ENCODE measurements at places on chromosomes 1 and 21. TPM values are rescaled to one million over a fixed set of nuclear protein-coding genes. Genes with fewer than 3 reads are reported as not detected.

- no peak for DNase-seq
Measured at GRCh38 chr1:68148631-68149030, 83.7 kb downstream of the WLS start.

GRCh38 chr1:12426030-12426429 is 192.0 kb downstream of the DHRS3 start:
- no peak for DNase-seq

DNA sequence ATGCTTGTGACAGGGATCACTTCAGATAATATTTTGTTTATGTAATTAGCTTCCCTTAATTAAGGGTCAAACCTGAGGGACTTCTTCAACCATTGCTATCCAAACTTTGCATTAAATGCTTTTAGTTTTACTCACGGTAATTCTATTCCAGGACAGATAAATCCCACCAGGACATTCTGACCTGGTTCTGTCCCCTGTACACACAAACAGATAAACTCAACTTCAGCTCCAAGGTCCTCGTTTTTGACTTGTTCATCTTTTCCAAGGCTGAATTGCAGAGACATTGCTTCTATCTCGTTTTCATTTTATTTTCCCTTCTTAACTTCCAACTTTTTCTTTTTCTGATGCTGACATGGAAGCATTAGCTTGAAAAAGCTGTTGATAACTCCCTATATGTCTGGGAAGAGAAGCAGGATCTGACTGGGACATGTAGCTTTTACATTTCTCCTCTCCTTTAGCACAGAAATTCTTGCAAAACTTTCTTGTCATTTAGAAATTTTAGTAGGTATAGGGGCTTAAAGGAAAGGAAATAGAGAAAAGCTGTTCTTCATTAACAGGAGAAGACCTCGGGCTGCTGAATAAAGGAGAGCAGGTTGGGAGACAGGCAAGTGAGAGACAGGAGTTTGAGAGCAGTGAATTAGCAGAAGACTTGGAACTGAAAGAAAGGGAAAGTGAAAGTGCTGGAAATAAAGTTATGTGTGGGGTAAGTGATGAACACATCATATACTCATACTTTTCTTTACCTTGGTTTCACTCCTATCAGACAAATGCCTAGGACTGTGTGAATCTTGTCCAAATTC is 231.7 kb upstream of the B3GALT2 start:
- no peak for DNase-seq

GRCh38 chr1:202038688-202039346 is 28.4 kb downstream of the ELF3 start:
- no peak for DNase-seq

- DNase-seq, result no peak
Measured at GRCh38 chr1:206111271-206111927, 5.8 kb downstream of the AVPR1B start.

DNA sequence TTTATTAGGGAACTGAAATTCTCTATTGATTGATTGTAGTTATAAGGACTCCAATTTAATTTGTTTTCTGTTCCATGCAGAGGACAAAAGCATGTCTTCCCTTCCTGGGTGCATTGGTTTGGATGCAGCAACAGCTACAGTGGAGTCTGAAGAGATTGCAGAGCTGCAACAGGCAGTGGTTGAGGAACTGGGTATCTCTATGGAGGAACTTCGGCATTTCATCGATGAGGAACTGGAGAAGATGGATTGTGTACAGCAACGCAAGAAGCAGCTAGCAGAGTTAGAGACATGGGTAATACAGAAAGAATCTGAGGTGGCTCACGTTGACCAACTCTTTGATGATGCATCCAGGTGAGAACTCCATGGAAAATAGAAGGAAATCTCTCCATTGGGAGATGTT is 1.5 kb downstream of the SETDB1 start:
- no peak for DNase-seq

DNA sequence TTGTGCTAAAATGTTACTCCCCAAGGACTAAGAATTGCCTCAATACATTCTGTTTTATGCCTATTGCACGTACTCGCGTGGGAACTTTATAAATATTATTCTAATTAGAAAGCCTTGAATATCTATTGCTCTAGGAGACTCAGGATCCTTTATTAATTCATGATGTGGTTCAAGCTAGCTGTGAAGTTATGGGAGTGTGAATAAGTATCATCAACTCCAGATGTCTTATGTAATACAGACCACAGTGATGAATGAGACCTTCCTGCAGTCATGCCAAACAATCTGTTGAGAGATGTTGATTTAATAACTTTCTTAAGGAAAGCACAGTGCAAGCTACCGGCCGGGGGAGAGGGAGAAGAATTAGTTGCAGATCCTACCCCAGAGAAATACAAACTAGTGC is 519.2 kb upstream of the ZP4 start:
- DNase-seq, result no peak

DNA sequence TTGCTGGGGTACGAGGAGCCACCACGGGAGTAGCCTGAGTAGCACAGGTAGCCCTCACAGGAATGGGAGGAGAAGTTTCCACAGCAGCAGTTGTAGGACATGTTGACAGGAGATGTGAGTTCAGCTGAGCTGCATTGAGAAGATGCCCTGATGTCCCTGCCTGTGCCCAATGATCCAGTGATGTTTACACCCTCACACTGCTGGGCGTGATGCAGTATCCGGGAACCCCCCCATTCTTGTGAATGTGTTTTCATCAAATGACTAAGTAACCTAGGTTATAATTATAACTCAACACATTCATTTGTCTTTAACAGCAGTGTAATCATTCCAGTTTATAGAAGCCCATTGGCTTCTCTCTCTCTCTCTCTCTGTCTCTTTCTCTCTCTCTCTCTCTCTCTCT is at the start of gene KRTAP23-1:
Gene KRTAP23-1, minus strand, starts transcription at position 101 of the 400 bp plus-strand sequence. Its CDS starts 0 bp downstream, at position 101.
- DNase-seq, result no peak

DNA sequence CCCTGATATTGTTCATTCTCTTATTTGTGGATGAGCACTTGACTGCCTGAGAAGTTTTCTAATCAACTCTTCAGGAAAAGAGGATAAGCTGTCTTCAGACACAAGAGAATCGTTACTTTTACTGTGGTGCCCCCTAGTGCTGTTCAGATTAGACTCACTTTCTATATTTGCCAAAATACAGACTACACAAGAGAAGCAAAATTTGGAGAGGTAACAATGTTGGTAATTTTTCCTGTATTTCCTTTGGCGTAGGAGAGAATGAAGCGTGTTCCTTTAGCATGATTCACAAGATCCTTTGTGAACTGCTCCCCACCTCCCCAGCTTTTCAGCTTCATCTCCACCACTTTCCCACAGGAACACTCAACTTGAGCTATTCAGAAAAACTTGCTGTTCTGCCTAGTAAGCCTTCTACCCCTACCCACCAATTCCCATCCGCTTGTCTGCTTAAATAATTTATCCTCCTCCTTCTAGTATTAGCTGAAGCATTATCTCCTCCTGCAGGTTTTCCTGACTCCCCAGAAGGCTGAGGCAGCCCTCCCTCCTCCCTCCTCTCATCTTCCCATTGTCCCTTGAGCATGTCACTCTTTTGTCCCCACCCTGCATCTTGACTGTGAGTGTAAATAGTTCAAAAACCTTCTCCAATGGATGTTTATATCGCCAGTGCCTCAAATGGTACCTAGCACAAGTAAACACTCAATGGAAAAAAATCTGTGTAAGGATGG is 4.5 kb downstream of the TNFSF4 start:
- DNase-seq, result peak; percentile 26

GRCh38 chr21:14877581-14878228 is 187.1 kb downstream of the NRIP1 start:
- no peak for DNase-seq

DNA sequence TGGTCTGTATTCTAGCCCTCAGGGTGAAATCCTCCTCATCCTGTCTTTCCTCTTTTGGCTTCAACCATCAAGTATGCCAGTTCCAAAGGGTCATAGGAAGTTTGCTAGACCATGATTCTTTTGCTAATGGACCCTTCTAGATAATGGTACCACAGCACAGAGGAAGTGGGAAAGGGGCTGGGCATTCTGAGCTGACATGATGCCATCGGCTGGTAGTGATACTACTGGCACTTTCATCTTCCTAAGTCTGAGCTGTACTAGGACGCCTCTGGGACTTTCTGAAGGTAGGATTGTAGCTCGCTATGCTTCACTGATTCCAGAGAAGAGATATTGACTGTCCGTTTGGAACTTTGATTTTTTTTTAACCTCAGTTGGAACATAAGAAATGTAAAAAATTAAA is 11.4 kb downstream of the FASLG start:
- DNase-seq, result peak; percentile 62

DNA sequence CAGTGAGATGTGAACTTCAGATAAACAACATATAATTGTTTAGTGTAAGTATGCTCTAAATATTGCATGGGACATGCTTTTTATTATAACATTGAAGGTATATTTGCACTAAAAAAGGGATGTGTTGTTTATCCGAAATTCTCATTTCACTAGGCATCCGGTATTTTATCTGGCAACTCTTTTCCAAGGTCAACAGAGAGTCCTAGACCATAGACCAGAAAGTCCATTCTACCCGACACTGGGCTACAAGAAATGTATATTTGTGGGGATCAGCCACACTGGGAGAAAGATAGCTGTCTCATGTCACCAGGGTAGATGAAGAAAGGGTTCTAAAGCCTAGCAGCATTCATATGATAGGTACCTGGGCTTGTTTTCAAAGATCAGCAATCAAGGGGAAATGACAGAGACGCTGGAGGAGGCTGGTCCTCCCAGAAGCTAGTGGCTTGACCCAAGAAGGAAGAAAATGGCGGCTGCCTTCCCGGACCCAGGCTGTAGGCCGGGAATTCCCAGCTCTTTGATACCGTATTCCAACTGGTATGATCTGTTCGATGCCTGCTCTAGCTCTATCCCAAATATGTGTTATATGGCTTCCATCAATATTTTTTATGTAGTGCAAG is 161.1 kb upstream of the IRF2BP2 start:
- no peak for DNase-seq

DNA sequence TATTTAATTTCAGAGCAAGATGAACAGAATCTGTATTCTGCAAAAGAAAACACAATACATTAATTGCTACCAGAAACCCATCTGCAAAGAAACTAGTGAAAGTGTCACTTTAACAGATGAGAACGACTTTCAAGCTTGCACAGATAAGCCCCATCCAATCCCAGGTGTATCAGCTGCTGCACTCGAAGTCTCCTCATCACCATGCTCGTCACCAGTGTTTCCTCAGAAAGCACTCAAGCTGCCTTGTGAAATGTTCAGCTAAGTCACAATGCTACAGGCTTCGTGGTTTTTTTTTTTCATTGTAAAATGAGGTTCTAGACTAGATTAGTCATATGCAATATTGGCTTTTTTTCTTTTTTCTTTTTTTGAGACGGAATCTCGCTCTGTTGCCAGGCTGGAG is 3.3 kb upstream of the TOMM20 start:
- no peak for DNase-seq

GRCh38 chr1:228452194-228453021 is 34.8 kb upstream of the RNF187 start:
- no peak for DNase-seq

DNA sequence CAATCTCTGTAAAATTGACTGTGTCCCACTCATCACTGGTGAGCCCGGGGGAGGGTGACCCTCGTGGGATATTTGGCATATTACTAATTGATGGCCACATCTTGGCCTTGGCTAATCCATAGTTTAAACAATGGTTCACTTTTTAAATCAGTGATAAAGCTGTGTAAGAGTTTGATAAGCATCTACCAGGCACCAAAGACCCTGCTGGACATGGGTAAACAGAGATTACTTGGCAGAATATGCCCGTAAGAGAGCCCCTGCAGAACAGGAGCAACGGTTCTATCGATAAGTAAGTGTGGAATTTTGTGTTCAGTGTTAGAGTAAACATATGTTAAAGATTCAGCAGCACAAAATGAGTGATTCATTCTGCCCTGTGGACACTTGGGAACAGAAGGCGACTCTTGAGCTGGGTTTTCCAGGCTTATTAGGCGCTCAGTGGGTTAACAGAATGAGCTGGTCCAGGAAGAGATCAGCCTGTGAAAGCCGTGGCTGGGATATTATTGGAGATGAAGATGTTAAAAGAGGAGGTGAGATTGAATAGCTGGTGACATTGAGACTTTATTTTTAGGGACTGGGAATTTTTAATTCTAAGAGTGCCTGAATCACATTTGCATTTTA is 55.9 kb downstream of the CNST start:
- DNase-seq, result no peak

- DNase-seq, result no peak
Measured at GRCh38 chr1:203823306-203823705, 27.9 kb downstream of the ZBED6 start.

DNA sequence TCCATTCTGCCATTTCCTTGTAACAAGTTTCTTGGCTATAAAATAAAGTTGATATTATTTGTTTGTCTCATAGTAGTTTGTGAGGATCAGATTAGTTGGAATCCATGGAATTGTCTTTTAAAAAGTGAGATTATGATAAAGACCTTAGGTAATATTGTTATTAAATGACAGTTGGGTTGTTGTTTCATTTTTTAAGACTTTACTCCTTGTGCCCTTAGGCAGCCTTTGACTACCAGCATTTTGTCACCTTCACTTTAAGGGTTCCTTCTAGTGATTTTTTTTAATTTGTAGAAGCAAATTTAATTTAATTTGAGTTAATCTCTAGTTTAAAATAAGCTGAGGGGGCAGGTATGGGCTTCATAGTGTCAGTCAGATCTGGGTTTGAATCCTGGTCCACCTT is 84.6 kb upstream of the ZNF326 start:
- no peak for DNase-seq

- DNase-seq, result no peak
Measured at GRCh38 chr21:28066076-28066475, 926.6 kb downstream of the LTN1 start.

DNA sequence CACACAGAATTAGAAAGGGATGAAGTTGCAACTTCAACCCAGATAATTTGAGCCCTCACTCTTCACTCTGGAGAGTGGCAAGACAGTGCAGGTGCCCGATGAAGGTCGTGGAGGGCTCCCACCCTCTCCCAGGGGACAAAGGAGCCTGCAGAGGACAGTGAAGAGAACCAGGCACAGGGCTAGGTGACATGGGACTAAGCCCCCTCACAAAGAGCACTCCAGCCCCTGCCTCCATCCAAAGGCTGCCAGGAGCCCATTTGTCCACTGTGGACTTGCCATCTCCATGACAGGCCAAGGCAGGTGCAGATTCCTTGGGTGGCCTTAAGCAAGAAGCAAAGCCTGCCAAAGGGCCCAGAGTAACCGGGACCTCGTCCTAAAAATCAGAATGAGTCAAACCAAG is 15.1 kb downstream of the ERRFI1 start:
- DNase-seq, result no peak

Gene OBSCN
- 21.6 TPM for total RNA-seq

Gene SLC22A15
- total RNA-seq, result 0.07 TPM

Gene ST3GAL3
- total RNA-seq, result 20.0 TPM

Gene ANGPTL1
- total RNA-seq, result not detected

Gene ITLN2
- total RNA-seq, result not detected

Gene OR2AK2
- total RNA-seq, result not detected

Gene ZNF670
- 3.3 TPM for total RNA-seq

Gene JAM2
- 1.5 TPM for total RNA-seq

Gene C1orf216
- total RNA-seq, result 10.4 TPM

Gene AGT
- not detected for total RNA-seq
